ENCODE measurements at places on chromosomes 11 and 22. TPM values are rescaled to one million over a fixed set of nuclear protein-coding genes. Genes with fewer than 3 reads are reported as not detected.
A peak's percentile ranks its signal among the peaks of the same experiment; 100 is the strongest.

The LIF gene
- 189 TPM for total RNA-seq

The GSTT2 gene
- total RNA-seq: not detected

The CRYBB3 gene
- 0.27 TPM for total RNA-seq

The IL10RA gene
- 114 TPM for total RNA-seq

The CENATAC gene
- total RNA-seq: 22.3 TPM

The AP1B1 gene
- total RNA-seq: 65.2 TPM

The RASD2 gene
- total RNA-seq: not detected

The LAMTOR1 gene
- total RNA-seq: 54.3 TPM

GRCh38 chr11:104078995-104079394, 42.6 kb downstream of the DDI1 start:
- no peak overlapping the region for H3K4me3 ChIP-seq
- H3K36me3 ChIP-seq: no peaks in the 10 kb centered on the region
- H3K27ac ChIP-seq: no peak overlapping the region

- H3K36me3 ChIP-seq: no peaks in the 10 kb centered on the region
- H3K27ac ChIP-seq: peak overlapping the region; percentile 82
- H3K4me1 ChIP-seq: peaks cover 65% of the 10 kb centered on the region
- peak overlapping the region; percentile 41 for H3K4me3 ChIP-seq
These were observed 11.9 kb upstream of the CD44 start for GRCh38 chr11:35126879-35127581.

DNA sequence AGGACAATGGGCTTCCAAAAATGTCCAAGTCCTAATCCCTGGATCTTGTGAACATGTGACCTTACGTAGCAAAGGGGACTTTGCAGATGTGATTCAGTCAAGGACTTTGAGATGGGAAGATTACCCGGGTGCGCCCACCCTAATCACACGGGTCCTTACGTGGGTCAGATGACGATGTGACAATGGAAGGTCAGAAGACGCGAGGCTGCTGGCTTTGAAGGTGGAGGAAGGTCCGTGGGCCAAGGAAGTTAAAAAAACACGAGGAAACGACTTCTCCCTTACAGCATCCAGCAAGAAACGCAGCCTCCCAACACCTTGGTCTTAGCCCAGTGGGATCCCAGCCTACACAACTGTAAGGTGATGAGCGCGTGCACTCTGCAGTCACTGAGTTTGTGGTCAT, 860.1 kb downstream of the TBC1D22A start:
- peaks cover 5% of the 10 kb centered on the region for H3K27me3 ChIP-seq
- no peaks in the 10 kb centered on the region for H3K36me3 ChIP-seq
- H3K4me3 ChIP-seq: no peak overlapping the region
- no peaks in the 10 kb centered on the region for H3K4me1 ChIP-seq
- DNase-seq: no peak

DNA sequence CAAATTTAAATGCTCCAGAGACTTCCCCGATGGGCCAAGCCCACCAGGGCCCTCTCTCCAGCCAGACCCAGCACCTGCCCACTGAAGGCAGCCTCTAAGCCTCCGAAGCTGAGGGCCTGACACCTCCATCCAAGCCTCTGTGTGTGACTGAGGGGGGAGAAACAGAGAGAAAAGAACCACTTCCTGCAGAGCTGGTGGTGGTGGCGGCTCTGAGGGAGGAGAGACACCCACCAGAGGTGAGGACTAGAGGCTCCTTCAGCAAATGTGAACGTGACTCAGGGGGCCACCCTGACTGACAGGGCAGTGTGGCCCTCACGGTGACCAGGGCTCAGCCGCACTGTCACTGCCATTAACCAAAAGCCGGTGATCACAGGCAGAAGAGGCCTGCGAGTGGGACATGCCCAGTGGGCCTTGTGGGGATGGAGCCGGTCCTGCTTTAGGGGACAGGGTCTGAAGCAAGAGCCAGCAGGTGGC, 31.0 kb upstream of the CD5 start:
- peak overlapping the region; percentile 62 for H3K4me3 ChIP-seq
- peaks cover 71% of the 10 kb centered on the region for H3K36me3 ChIP-seq
- peak overlapping the region; percentile 94 for H3K27ac ChIP-seq
- H3K27me3 ChIP-seq: no peaks in the 10 kb centered on the region
- H3K4me1 ChIP-seq: peaks cover 89% of the 10 kb centered on the region

- no peaks in the 10 kb centered on the region for H3K27me3 ChIP-seq
- H3K36me3 ChIP-seq: no peaks in the 10 kb centered on the region
- no peaks in the 10 kb centered on the region for H3K4me1 ChIP-seq
- DNase-seq: no peak
- no peak overlapping the region for H3K4me3 ChIP-seq
These were observed 27.2 kb upstream of the PPARA start for GRCh38 chr22:46122980-46123693.

GRCh38 chr11:911031-911889, 650 bp upstream of the CHID1 start:
- peaks cover 2% of the 10 kb centered on the region for H3K36me3 ChIP-seq
- no peaks in the 10 kb centered on the region for H3K27me3 ChIP-seq
- peak overlapping the region; percentile 79 for H3K4me3 ChIP-seq

- H3K4me3 ChIP-seq: no peak overlapping the region
- no peaks in the 10 kb centered on the region for H3K36me3 ChIP-seq
- no peaks in the 10 kb centered on the region for H3K4me1 ChIP-seq
- H3K27me3 ChIP-seq: peaks cover 1% of the 10 kb centered on the region
- H3K27ac ChIP-seq: no peak overlapping the region
- DNase-seq: no peak
These were observed 376.4 kb downstream of the CADM1 start for GRCh38 chr11:115127790-115128189.

Measured in activated CD4-positive, alpha-beta memory T cell treated with anti-CD3 and anti-CD28 coated beads for 36 hours (primary cell).